ENCODE measurements at places on chromosomes 6 and 20. TPM values are rescaled to one million over a fixed set of nuclear protein-coding genes. Genes with fewer than 3 reads are reported as not detected.

GRCh38 chr6:143773506-143774150 lies 69.5 kb upstream of the LTV1 start:
- no peak for DNase-seq

GLP1R gene
- total RNA-seq: not detected

GRCh38 chr6:29827579-29828470 lies at the start of gene HLA-G:
Gene HLA-G (plus strand): TSS chr6:29827825. CDS start chr6:29827845, 20 bp downstream.
- DNase-seq: no peak

- no peak for DNase-seq
Measured at GRCh38 chr20:41276317-41276751, 41.2 kb downstream of the ZHX3 start.

DNA sequence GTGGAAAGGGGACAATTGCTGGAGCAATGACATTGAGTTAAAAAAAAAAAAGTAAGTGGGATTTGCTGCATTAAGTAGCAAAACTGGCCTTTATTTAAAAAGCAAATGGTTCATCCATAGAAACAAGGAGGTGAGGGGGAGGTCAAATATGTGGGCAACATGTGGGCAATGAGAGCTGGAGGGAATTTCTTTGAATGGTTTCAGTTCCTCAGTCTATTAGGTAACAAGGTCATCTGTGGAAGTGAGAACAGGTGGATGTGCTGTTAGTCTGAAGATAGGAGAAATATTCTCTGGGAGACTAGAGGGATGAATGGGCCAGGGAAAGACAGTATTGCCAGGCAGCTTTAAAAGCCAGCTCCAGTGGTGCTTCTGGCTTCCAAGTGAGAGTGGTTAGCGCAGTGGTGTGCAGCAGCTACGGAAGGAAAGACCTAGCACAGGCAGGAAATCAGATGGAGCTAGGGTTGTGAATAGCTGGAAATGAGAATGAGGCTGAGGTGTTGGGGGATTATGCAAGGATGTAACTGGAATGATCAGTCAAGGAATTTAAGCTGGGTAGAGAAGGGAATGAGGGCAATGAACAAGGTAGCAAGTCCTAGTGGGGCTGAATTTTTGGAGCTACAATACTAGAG lies 727.6 kb downstream of the PTPRT start:
- DNase-seq: no peak

DNA sequence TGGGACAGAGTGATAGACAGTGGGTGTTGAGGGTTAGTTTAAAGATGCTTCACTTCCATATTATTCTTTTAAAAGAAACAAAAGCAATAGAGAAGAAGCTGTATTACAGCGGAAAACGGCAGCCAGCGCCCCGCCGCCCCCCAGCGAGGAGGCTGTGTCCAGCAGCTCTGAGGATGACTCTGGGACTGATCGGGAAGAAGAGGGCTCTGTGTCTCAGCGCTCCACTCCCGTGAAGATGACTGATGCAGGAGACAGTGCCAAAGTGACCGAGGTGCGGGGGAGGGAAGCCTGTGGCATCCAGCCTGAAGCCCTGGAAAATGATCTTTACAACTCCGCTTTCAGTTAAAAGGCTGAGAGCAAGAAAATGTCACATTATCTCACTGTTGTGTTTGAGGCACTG lies 100.2 kb downstream of the FIG4 start:
- peak; percentile 26 for DNase-seq

- no peak for DNase-seq
Measured at GRCh38 chr6:7762760-7763159, 36.9 kb downstream of the BMP6 start.

- DNase-seq: no peak
Measured at GRCh38 chr6:118724211-118724610, 72.8 kb upstream of the CEP85L start.

GRCh38 chr6:44704240-44705150 lies 317.0 kb downstream of the CDC5L start:
- DNase-seq: no peak

DNA sequence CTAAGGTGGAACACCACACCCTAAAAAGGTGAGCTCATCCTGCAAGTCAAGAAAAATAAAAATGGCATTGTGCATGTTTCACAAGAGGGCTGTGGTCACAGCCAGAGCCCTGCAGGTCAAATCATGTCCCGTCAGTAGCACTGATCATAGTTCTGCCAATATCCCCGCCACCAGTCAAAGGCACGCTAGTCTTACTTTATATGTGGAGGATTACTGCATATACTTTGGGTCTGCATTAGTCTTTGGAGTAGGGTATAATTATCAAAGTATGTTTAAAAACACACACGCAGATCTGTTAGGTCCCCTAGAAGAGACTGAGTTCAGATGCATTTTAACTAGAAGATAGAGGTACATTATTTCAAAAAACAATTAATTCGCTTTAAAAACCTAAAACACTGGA lies 1.8 kb downstream of the PERP start:
- no peak for DNase-seq

All from Daoy (cell line).